Upper lobe of right lung (tissue), 1 donor: ENCODE measurements at places on chromosomes 1 and 21. TPM values are rescaled to one million over a fixed set of nuclear protein-coding genes. Genes with fewer than 3 reads are reported as not detected.

DNA sequence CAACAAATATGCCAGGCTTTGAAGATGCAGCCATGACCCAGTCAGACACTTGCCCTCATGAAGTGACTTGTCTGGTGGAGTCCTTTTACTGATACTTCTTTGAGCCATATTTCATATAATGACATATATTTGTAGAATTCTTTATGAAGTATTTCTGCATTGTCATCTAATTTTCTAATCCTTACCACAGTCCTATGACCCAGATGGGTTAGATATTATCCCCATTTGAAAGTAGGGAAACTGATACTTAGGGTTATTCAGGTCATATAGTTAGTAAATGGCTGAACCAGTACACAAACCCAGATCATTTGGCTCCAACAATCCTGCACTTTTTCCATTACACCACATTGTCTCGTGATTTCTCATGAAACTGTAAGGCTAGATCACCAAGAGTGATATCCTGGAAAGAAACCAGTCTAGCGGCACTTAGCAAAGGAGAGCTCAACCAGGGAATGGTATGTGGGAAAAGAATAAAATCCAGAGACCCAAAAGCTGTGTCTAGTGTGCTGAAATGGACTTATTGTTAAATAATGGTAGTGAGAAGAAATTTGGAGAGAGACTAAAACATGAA lies 49.6 kb downstream of the ZFYVE9 start:
- no peak for DNase-seq
- H3K27me3 ChIP-seq: no peaks in the 10 kb centered on the region
- no peak overlapping the region for H3K4me3 ChIP-seq

DNA sequence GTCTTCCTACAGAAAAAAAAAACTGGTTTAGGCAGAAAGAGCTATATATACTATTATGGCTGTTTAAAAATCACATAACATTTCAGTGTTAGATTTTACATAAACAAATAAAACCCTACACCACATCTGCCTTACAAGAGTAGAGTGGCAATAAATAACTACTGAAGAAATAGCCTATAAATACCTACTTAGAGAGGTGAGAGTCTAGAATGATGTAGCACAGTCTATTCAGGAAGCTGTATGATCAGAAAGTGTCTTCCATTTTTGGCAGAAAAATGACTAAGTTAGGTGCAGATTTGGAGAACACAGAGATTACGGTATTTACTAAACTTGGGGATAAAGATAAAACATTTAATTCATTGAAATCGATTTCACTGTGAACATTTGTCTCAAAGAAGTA lies 75.5 kb downstream of the VAV3 start:
- DNase-seq: no peak
- H3K27me3 ChIP-seq: no peaks in the 10 kb centered on the region
- H3K27ac ChIP-seq: no peak overlapping the region
- no peaks in the 10 kb centered on the region for H3K4me1 ChIP-seq
- no peaks in the 10 kb centered on the region for H3K36me3 ChIP-seq

- H3K4me3 ChIP-seq: no peak overlapping the region
- H3K4me1 ChIP-seq: no peaks in the 10 kb centered on the region
- peak; percentile 84 for DNase-seq
- H3K36me3 ChIP-seq: no peaks in the 10 kb centered on the region
- no peak overlapping the region for H3K27ac ChIP-seq
- H3K27me3 ChIP-seq: no peaks in the 10 kb centered on the region
These were observed 12.6 kb downstream of the ELF3 start for GRCh38 chr1:202023001-202023433.

GRCh38 chr1:162055062-162055461 lies 14.4 kb upstream of the NOS1AP start:
- no peak for DNase-seq
- H3K27ac ChIP-seq: no peak overlapping the region
- no peak overlapping the region for H3K4me3 ChIP-seq
- H3K27me3 ChIP-seq: no peaks in the 10 kb centered on the region
- no peaks in the 10 kb centered on the region for H3K4me1 ChIP-seq

GRCh38 chr1:30665216-30666010 lies 58.0 kb downstream of the MATN1 start:
- H3K4me1 ChIP-seq: no peaks in the 10 kb centered on the region
- no peaks in the 10 kb centered on the region for H3K27me3 ChIP-seq
- H3K36me3 ChIP-seq: no peaks in the 10 kb centered on the region
- no peak overlapping the region for H3K4me3 ChIP-seq
- no peak overlapping the region for H3K27ac ChIP-seq

- DNase-seq: no peak
- no peaks in the 10 kb centered on the region for H3K27me3 ChIP-seq
- H3K36me3 ChIP-seq: no peaks in the 10 kb centered on the region
- H3K27ac ChIP-seq: no peak overlapping the region
- no peak overlapping the region for H3K4me3 ChIP-seq
- no peaks in the 10 kb centered on the region for H3K4me1 ChIP-seq
These were observed 33.4 kb downstream of the HMCN1 start for GRCh38 chr1:185767508-185768120.

- no peaks in the 10 kb centered on the region for H3K36me3 ChIP-seq
- H3K27me3 ChIP-seq: peaks cover 33% of the 10 kb centered on the region
- no peak overlapping the region for H3K27ac ChIP-seq
These were observed 209.9 kb upstream of the CSF3R start for GRCh38 chr1:36692465-36693160.

DNA sequence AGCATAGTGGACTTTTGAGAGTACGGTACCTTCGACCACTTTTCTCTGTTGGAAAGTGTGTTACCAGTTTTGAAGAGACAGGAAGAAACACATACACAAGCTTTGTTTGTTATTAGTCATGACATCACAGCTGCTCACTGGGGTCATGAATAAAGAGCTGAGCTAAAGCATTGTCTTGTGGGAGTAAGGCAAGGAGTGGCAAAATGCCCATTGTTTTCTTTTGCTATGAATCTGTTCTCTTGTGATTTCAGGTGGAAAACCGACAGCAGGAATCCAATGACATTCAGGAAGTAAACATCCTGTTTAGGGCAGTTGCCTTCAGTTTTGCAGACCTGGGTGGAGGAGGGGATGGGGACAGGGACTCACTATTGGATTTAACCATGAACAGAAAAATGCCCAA lies 66.2 kb downstream of the RGL1 start:
- peak overlapping the region; percentile 27 for H3K27ac ChIP-seq
- H3K27me3 ChIP-seq: no peaks in the 10 kb centered on the region
- H3K36me3 ChIP-seq: peaks cover 10% of the 10 kb centered on the region
- H3K4me1 ChIP-seq: peaks cover 45% of the 10 kb centered on the region

GRCh38 chr1:13842497-13842896 lies 142.5 kb downstream of the PRDM2 start:
- no peaks in the 10 kb centered on the region for H3K27me3 ChIP-seq
- no peaks in the 10 kb centered on the region for H3K4me1 ChIP-seq
- H3K4me3 ChIP-seq: no peak overlapping the region
- H3K36me3 ChIP-seq: no peaks in the 10 kb centered on the region
- no peak overlapping the region for H3K27ac ChIP-seq

- no peaks in the 10 kb centered on the region for H3K36me3 ChIP-seq
- no peaks in the 10 kb centered on the region for H3K27me3 ChIP-seq
- DNase-seq: no peak
- peaks cover 42% of the 10 kb centered on the region for H3K4me1 ChIP-seq
- H3K27ac ChIP-seq: no peak overlapping the region
- H3K4me3 ChIP-seq: no peak overlapping the region
These were observed 23.8 kb downstream of the PTPRF start for GRCh38 chr1:43554444-43554992.

The KRTAP12-2 gene
- not detected for total RNA-seq

The TNFRSF4 gene
- total RNA-seq: 7.7 TPM

The IFI44 gene
- 63.2 TPM for total RNA-seq

The GNPAT gene
- total RNA-seq: 34.5 TPM

The TMEM50A gene
- total RNA-seq: 109 TPM

The DOCK7 gene
- total RNA-seq: 34.7 TPM
